Fibroblast of the aortic adventitia (primary cell): ENCODE measurements at places on chromosomes 13 and 19. TPM values are rescaled to one million over a fixed set of nuclear protein-coding genes. Genes with fewer than 3 reads are reported as not detected.

The KLK5 gene
- 0.99 TPM in 1 of 2 replicates, not detected in the other for total RNA-seq

The PCSK4 gene
- 0.25 and 2.2 TPM in 2 replicates for total RNA-seq

The MAP4K1 gene
- 0.57 TPM in 1 of 2 replicates, not detected in the other for total RNA-seq

The ONECUT3 gene
- not detected in 2 replicates for total RNA-seq

The UQCRFS1 gene
- 26.9 and 46.4 TPM in 2 replicates for total RNA-seq

The RHPN2 gene
- total RNA-seq: 0.90 and 2.3 TPM in 2 replicates

The SLC5A5 gene
- not detected in 2 replicates for total RNA-seq

The IFNL2 gene
- total RNA-seq: not detected in 2 replicates

The ZNF610 gene
- 1.7 and 2.3 TPM in 2 replicates for total RNA-seq

The C19orf47 gene
- total RNA-seq: 1.2 and 9.1 TPM in 2 replicates

The MCF2L gene
- 2.2 and 8.0 TPM in 2 replicates for total RNA-seq

The PRDX2 gene
- 66.7 and 163 TPM in 2 replicates for total RNA-seq

The CKM gene
- total RNA-seq: not detected in 2 replicates

The ZNF135 gene
- 2.2 and 4.3 TPM in 2 replicates for total RNA-seq

The ZNF582 gene
- total RNA-seq: 1.4 and 5.4 TPM in 2 replicates

The NPHS1 gene
- not detected in 2 replicates for total RNA-seq

The SUPT20H gene
- 54.3 and 69.4 TPM in 2 replicates for total RNA-seq

The WDR62 gene
- total RNA-seq: 0.25 and 10.1 TPM in 2 replicates
